SJCRH30 (cell line): ENCODE measurements at places on chromosomes 4 and X. TPM values are rescaled to one million over a fixed set of nuclear protein-coding genes. Genes with fewer than 3 reads are reported as not detected.

Gene ARHGAP6
- total RNA-seq = 31.1 and 34.5 TPM in 2 replicates

Gene UGT2A1
- total RNA-seq = not detected in 2 replicates

Gene SPACA5
- not detected in 2 replicates for total RNA-seq

Gene CACNA1F
- not detected in 2 replicates for total RNA-seq

Gene GUCY1A1
- total RNA-seq = 0.08 TPM in 1 of 2 replicates, not detected in the other

Gene SMARCA1
- total RNA-seq = 76.4 and 82.0 TPM in 2 replicates

Gene MAGEB1
- 14.7 and 15.6 TPM in 2 replicates for total RNA-seq

Gene FHDC1
- total RNA-seq = 1.9 and 2.0 TPM in 2 replicates

Gene BEX2
- not detected in 2 replicates for total RNA-seq

Gene ARHGEF38
- not detected in 2 replicates for total RNA-seq

Gene PLAC1
- total RNA-seq = 2.7 and 4.0 TPM in 2 replicates
